ENCODE measurements at places on chromosomes 6 and 20. TPM values are rescaled to one million over a fixed set of nuclear protein-coding genes. Genes with fewer than 3 reads are reported as not detected.

- DNase-seq: no peak
Observed at GRCh38 chr6:25960734-25961133, 1.9 kb upstream of the TRIM38 start.

- no peak for DNase-seq
Observed at GRCh38 chr6:36025260-36025931, 955 bp upstream of the SLC26A8 start.

GRCh38 chr6:36033935-36034334 lies 6.3 kb downstream of the MAPK14 start:
- no peak for DNase-seq

GRCh38 chr6:142857233-142857761 lies 87.7 kb downstream of the HIVEP2 start:
- no peak for DNase-seq

- no peak for DNase-seq
Observed at GRCh38 chr6:3449750-3450305, 7.0 kb downstream of the SLC22A23 start.

DNA sequence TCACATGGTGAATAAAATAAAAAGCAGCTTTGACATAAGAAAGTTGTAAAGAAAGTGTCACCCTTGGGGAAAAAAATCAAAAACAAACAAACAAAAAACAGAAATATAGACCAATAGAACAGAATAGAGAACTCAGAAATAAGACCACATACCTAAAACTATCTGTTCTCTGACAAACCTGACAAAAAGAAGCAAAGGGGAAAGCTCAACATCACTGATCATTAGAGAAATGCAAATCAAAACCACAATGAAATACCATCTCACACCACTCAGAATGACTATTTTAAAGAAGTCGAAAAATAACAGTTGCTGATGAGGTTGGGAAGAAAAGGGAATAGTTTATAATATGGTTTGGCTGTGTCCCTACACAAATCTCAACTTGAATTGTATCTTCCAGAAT lies 159.1 kb downstream of the TINAG start:
- DNase-seq: no peak

DNA sequence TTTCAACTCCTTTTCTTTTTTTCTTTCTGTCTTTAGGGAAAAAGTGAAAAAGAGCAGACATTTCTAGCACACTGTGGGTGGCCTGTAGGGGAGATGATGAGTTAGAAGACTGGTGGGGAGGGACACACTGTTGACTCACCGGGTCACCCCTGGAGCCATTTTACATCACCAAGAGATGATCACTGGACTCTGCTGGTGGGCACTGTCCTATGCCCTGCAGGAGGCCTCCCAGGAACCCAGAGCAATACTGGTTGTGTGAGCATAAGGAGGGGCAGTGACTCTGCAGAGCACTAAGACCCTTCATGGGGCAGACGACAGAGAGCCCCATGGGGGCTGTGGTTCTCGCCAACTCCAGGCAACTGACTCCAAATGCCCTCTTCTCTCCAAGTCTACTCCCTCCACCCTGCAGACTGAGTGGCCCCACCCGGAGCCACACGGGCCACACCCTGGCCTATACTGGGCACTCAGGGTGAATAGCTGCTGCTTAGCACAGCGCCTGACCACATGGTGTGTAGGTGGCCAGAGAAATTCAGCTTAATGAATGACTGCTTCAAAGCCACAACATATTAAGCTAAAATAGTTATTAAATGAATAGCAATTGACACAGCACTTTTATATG lies 177.5 kb downstream of the CDC5L start:
- no peak for DNase-seq

- DNase-seq: no peak
Observed at GRCh38 chr6:90650041-90650940, 63.4 kb upstream of the MAP3K7 start.

DNA sequence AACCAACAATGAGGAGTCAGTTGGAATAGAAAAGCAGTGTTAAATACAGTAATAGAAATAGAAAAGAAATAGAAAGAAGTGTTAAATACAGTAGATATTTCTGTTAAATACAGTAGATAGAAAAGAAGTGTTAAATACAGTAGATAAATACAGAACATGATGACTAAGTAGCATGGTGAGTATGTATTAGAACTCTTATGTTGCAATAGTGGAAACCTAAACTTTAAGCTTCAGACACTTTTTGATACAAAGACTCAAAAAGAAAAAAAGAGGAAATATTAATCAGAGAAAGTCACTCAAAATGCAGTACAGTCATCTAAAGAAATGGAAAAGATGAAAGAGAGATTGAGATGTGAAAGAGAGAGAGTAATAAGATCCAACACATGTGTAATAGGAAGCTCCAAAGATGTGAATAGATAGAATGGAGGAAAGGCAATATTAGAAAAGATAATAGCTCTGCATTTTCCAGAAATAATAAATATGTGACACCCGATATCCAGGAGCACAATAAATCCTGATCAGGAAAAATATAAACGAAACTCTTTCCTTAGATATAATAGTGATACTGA lies 131.5 kb upstream of the KCNK16 start:
- no peak for DNase-seq

- DNase-seq: no peak
Observed at GRCh38 chr6:5695260-5696245, 311.2 kb downstream of the NRN1 start.

DNA sequence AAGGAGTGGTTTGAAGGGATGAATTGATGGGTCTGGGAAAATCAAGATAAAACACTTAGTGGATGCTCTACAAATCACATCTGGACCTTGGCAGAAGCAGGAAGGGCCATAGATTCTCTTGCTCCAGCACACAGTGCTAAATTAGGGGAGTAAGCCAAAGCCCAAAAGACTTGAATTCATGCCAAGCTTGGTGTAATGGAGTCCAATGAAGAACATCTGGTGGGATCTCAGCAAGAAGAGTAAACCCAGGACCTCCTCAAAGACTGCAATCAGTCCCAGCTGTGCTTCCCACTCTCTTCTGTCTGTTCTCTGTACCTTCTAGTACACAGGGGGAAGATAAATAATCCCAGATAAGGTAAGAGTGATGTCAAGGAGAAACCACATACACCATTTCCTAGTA lies 683.4 kb downstream of the RNF144B start:
- DNase-seq: peak; percentile 29

- no peak for DNase-seq
Observed at GRCh38 chr20:53788253-53789022, 194.8 kb upstream of the ZNF217 start.

DNA sequence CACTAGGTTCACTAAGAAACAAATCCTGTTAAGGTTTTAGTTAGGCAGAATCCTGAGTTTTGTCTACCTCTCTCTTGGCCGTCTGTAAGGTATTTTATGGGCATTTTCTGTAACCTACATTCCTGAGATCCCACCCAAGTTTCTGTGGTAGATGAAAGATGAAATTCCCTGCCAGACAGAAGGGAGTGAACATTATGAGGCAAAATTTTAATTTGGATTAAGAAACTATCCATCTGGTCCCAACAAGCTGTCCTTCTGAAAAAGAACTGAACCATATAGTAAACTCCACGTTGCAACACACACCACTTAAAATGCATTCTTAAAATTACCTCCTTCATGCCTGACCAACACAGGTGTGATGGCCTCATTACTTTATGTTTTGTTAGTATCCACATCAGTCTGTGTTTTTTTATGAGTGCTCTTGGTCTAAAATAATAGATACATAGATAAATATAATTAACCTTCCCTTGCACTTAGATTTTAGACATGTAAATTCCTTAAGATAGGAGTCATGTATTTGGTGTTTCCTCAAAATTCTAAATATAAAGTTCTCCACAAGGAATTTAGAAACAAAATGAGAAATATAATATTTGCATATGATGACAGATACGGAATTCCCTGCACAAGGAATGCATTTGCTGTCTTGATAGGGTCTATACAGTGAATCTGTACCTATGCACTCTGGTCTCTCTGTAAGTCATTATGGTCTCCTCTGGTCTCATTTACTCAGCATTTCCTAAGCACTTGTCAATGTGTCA lies 86.5 kb downstream of the CHD6 start:
- DNase-seq: no peak

DNA sequence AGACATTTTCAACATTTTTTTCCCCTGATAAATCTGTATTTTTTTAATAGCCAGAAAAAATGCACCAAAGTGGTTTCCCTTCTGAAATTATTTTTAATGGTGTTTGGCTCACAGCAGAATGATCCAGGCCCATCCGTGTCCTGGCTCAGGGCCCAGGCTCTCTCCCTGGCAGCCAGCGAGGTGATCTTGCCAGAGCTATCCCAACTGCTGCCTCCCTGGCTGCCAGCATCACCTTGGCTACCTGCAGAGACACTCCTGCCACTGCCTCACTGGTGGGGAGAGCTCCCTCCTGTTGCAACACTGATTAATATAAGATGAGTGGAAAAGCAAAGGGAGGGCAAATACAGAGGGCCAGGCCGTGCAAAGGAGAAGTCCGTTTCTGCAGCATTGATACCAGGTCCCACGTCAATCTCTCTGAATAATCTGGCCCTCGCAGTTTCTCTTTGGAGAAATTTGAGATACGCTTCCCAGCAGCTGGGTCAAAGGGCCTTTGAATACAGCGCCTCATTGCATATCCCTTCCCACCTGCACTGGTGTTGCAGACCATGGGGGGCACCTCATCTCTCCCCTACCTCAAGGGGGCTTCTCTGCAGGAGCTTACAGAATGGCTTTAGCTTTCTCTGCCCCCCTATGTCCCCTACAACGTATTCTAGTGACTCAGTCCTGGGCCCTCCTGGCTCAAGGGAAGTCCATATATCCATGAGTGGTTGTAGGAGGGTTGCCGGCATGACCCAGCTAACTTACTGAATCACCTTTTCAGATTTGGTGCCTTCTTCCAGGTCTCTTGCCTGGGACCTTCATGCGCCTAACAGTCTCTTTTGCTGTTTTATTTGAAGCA lies 12.8 kb upstream of the DSTN start:
- DNase-seq: peak; percentile 76

GRCh38 chr6:11129908-11130565 lies 18.5 kb upstream of the ERVFRD-1 start:
- DNase-seq: no peak

DNA sequence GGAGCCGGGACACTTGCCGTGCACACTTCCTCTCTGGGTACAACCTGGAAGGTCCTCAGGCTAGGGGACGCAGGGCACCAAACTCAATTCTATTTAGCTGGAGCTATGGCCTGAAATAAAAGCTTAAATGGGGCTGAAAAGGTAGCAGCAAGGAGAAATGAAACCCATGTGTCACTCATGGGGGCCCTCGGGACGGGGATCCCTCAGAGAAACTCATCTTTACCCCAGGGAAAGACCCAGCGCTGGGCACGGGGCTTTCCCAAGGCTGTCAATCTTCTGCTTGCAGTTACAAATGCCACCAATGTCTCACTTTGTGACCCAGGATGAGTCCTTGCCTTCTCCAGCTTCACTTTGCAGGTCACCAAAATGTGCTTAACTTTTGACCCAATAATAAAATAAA lies 16.5 kb downstream of the SNAI1 start:
- no peak for DNase-seq

DNA sequence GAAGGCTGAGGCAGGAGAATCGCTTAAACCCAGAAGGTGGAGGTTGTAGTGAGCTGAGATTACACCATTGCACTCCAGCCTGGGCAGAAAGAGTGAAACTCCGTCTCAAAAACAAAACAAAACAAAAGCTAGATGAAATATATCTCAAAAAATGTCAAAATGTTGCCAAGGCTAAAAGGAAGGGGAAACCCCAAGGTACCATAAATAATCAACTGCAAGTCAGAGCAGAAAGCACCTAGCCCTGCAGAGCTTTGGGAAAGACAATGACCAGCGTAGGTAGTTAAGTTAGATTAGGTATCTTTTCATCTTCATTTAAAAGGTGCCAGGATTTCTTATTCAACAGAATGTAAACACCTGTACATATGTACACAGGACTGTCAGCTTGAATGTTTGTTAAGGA lies 33.0 kb downstream of the AKIRIN2 start:
- DNase-seq: no peak

DNA sequence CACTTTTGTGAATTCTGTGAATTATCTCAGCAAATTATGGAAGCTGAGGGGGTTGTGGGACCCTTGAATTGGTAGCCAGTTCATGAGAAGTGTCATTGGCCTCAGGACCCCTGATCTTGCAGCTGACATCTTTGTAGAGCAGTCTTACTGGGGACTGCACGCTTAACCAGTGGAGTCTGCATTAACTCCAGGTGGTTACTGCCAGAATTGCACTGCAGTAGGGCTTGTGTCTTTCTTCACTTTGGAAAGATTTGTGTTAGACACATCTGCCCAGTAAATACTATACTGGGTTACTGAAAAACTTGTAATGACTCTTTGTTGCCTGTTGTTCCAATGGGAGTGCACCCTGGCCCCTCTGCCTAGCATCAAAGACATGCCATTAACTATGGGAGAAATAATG lies 21.2 kb upstream of the CDKN1A start:
- no peak for DNase-seq

- DNase-seq: peak; percentile 12
Observed at GRCh38 chr6:132937466-132937906, 123.1 kb downstream of the RPS12 start.

DNA sequence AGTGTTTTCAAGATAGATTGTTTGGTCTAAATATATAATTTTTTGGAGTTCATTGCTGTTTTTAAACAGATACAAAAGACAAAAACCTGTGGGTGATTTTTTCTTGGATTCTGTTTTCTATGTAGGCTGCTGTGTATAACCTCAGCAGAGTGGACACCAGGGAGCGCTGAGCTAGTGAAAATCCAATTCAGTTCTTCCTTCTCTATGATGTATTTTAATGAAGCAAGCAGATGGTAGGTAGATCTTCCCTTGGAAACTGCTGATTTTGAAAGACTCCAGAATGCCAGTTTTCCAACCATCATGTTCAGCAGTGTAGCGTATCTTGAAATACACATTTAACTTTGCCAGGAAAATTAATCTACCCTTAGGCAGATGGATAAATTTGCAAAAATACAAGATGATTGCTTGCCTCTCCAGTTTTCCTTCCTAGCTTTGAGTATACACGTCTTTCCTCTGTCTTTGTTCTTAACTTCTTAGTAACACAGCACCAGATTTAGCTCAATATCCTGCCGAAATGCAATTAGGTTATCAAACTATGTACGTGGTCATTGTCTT lies 178.0 kb downstream of the PHF3 start:
- DNase-seq: no peak

DNA sequence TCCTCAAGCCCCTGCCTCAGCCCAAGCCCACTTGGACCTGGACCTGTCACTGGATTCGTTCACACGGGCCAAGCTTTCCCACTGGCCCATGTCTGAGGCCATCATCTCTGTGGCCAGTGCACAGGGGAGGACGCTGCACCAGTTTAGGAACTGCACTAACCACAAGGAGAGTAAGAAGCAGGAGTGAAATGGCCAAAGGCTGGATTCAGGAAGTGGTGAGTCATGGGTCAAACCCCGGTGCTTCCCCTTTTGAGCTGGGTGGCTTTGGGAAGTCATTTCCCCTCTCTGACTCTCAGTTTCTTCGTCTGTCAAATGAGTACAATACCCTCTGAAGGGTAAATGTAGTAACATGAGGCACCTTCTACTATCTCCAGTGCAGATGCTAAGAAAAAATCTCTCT lies 87.9 kb downstream of the CD40 start:
- peak; percentile 46 for DNase-seq

GRCh38 chr6:72413884-72414283 lies 208.0 kb upstream of the KCNQ5 start:
- no peak for DNase-seq

Gene CST7
- total RNA-seq: 1.6 TPM

Gene TRIM31
- total RNA-seq: not detected

Gene PPIL4
- 15.2 TPM for total RNA-seq

Gene PSMG4
- 10.6 TPM for total RNA-seq

Gene PXDC1
- total RNA-seq: 24.7 TPM

Gene GINS1
- total RNA-seq: 0.64 TPM

Data from heart right ventricle (tissue), 16 donors.